Pericardium fibroblast (primary cell): ENCODE measurements at places on chromosomes 3 and 15. TPM values are rescaled to one million over a fixed set of nuclear protein-coding genes. Genes with fewer than 3 reads are reported as not detected.

Gene TBC1D23
- total RNA-seq: 27.3 and 30.4 TPM in 2 replicates

Gene CCDC191
- 0.35 and 0.85 TPM in 2 replicates for total RNA-seq

Gene EXD1
- not detected in 2 replicates for total RNA-seq

Gene TNNC1
- total RNA-seq: 1.2 and 30.3 TPM in 2 replicates

Gene COL7A1
- total RNA-seq: 11.7 and 14.5 TPM in 2 replicates

Gene STAB1
- total RNA-seq: 0.47 and 1.4 TPM in 2 replicates

Gene IL17RD
- 5.4 and 27.3 TPM in 2 replicates for total RNA-seq

Gene CHRNB4
- not detected in 2 replicates for total RNA-seq

Gene CSTA
- total RNA-seq: 6.2 and 14.4 TPM in 2 replicates

Gene MELTF
- 52.1 and 87.5 TPM in 2 replicates for total RNA-seq

Gene C3orf85
- not detected in 2 replicates for total RNA-seq

Gene GPR15
- not detected in 2 replicates for total RNA-seq

Gene CEMIP
- total RNA-seq: 76.4 and 538 TPM in 2 replicates

Gene GOLGA8G
- total RNA-seq: not detected in 2 replicates

Gene ZNF385D
- 0.60 and 0.70 TPM in 2 replicates for total RNA-seq

Gene GRIP2
- total RNA-seq: 0.17 TPM in 1 of 2 replicates, not detected in the other

Gene C15orf61
- 6.7 and 25.9 TPM in 2 replicates for total RNA-seq

Gene UBA7
- 31.2 and 52.0 TPM in 2 replicates for total RNA-seq

Gene FSTL1
- 1,426 and 1,923 TPM in 2 replicates for total RNA-seq

Gene KIF7
- total RNA-seq: 13.8 and 14.1 TPM in 2 replicates

Gene GALNT15
- total RNA-seq: 1.3 and 20.2 TPM in 2 replicates

Gene GOLGA6L4
- under 0.01 and 0.60 TPM in 2 replicates for total RNA-seq

Gene IQCF5
- total RNA-seq: not detected in 2 replicates

Gene TBC1D2B
- total RNA-seq: 26.3 and 52.8 TPM in 2 replicates

Gene SLC12A1
- not detected in 2 replicates for total RNA-seq

Gene MFGE8
- total RNA-seq: 484 and 626 TPM in 2 replicates

Gene RBP2
- total RNA-seq: not detected in 2 replicates

Gene ADCY5
- 0.70 TPM in 1 of 2 replicates, not detected in the other for total RNA-seq

Gene CSPG5
- 0.70 TPM in 1 of 2 replicates, not detected in the other for total RNA-seq

Gene ZFAND6
- 64.5 and 68.8 TPM in 2 replicates for total RNA-seq

Gene ZNF148
- 12.0 and 13.9 TPM in 2 replicates for total RNA-seq

Gene WDR93
- total RNA-seq: not detected in 2 replicates

Gene GOLGA8O
- under 0.01 TPM in 1 of 2 replicates, not detected in the other for total RNA-seq

Gene MYO5C
- total RNA-seq: under 0.01 and 0.34 TPM in 2 replicates

Gene SERPINI2
- not detected in 2 replicates for total RNA-seq

Gene CCDC54
- total RNA-seq: not detected in 2 replicates

Gene LTK
- total RNA-seq: not detected in 2 replicates

Gene NRROS
- 0.23 and 0.85 TPM in 2 replicates for total RNA-seq

Gene EFCC1
- total RNA-seq: not detected in 2 replicates

Gene GADL1
- not detected in 2 replicates for total RNA-seq

Gene GPR62
- total RNA-seq: 0.17 TPM in 1 of 2 replicates, not detected in the other

Gene PFN2
- total RNA-seq: 74.6 and 114 TPM in 2 replicates

Gene CHRNA3
- total RNA-seq: not detected in 2 replicates

Gene FBXL2
- 6.7 and 13.1 TPM in 2 replicates for total RNA-seq

Gene FRMD5
- 0.23 and 2.1 TPM in 2 replicates for total RNA-seq

Gene KCNH8
- not detected in 2 replicates for total RNA-seq

Gene PP2D1
- total RNA-seq: not detected in 2 replicates

Gene ITGA11
- 15.3 and 16.8 TPM in 2 replicates for total RNA-seq

Gene GUCA1C
- not detected in 2 replicates for total RNA-seq

Gene MESP2
- 0.23 and 0.68 TPM in 2 replicates for total RNA-seq
